ENCODE measurements at places on chromosomes 12 and 14.

DNA sequence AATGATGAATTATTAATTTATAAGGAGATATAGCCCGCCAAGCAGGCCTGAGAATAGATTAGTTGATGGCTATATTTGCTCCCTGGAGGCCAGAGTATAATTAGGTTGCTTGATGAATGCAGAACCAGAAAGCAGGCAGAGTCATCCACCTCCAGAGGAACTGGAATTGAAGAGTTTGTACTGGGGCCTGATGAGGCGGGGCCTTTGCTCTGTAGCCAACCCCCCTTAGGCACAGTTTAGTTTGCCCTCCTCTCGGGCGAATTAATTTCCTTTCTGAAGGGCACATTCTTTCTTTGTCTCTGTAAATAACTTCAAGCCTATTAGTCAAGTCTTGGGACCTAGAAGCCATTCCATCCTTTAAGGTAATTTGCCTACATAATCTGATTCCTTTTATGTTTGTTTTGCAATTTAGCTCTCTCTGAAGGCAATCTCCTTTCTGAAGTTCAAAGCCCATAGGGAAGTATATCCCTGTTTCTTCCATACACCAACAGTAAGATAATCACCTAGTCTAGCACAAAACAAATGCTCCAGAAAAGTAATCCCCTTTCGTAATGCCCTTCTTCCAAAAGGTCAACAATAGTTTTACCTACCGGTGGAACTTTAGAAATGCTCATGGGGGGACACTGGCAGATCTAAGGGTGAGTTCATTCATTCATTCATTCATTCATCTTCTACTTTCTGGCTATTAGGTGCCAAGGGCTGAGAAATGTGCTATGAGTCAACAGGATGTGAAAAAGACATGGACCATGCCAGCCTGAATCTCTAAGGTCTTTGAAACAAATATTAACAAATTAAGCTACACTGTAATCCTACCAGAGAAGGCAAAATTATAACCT is 84.8 kb upstream of the NUDT4 start:
- no peak for DNase-seq

- DNase-seq: peak; percentile 14
These were observed 1.2 kb downstream of the PPP1R12A start for GRCh38 chr12:79933532-79934264.

DNA sequence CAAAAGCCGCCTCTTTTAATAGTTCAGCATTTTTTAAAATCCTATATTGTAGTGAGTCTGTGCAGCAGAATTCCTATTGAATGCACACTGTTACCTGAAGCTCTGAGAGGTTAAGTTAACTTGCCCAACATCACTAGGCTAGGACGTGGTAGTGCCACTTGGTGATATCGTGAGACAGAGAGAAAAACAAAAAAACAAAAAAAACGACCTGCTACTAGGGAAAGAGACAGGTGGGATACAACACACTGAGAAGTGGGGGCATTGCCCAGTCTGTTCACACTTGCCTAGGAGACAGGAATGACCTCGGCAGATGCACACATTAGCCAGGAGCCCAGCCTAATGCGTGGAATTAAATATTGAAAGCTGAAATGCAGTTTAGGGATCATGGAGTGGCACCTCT is 129.7 kb upstream of the CCND2 start:
- DNase-seq: no peak

DNA sequence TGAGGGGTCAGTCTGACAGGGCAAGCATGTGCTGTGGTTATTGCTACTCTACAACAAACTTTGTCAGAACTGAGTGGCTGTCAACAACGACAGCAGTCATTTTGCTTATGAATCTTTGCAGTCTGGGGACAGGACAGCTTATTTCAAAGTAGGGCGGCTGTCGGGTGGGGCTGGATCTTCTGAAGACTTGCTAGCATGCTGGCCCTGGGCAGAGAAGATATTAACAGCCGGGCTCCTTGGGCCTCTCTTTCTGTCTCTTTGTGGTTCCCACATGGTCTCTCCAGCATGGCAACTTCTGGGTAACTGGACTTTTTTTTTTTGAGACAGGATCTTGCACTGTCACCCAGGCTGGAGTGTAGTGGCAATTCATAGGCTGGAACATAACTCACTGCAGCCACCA is 33.9 kb upstream of the ALDH2 start:
- no peak for DNase-seq

GRCh38 chr12:65326616-65327015 is 48.1 kb downstream of the MSRB3 start:
- no peak for DNase-seq

DNA sequence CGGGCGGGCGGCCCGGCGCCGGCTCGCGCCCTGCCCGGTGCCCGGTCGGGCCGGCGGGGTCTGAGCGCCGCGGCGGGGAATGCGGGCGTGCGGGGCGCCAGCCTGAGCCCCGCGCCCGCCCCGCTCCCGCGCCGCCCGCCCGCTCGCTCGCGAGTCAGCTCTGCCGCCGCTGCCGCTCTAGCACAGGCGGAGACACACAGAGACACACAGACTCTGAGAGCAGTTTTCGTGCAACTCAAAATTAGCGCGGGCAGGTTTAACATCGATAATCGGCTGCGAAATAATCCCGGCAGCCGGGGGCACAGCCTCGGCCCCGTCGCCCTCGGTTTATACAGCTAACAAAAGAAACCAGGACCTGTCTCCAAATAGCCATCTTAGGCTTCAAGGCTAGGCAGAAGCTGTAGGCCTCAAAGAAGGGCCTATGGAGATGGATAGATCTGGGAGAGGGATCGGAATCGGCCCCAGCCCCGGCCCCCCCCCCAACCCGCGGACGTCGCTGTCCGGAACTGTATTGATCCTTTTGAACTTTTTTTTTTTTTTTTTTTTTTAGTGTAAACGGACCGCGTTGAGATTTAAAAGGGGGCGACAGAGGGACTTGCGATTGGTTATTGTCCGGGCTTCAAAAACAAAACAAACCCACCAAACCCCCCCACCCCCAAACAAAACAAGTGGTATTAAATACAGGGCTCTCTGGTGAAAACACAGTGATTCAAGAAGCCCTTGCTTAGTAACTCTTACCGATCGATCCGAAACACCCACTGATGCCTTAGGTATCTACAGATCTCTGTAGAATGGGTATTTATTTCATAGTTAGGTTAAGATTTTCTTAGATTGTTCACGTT is 1.1 kb downstream of the ARID2 start:
- DNase-seq: peak; percentile 48

DNA sequence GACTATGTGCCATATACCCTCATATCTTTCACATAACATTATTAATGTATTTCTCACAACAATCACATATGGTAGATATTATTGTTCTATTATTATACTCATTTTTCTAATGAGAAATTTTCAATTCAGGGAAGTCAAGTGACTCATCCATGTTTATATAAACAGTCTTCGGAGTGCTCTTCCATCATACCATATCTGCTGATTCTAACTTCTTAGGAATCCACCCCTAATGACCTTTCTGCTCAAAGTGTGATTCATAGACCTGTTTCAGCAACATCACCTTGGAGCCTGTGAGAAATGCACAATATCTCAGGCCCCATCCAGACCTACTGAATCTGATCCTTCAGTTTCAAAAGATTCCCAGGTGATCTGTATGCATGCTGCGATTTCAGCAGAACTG is 39.8 kb upstream of the OVCH1 start:
- DNase-seq: no peak

DNA sequence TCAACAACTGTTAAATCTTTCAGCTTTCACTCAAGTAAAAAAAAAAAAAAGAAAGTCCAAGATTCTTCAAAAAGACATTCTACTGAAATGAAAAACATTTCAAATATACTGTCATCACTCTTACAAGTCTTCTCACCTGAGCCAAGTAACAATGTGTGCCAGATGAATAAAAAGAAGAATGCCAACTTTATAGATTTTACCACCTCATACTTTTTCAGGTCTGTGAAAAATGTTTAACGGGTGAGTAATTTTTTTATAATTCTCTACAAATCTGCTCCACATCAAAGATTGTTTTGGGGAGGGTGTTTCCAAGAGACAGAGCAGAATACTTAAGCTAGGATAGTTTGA is 181.0 kb upstream of the BMP4 start:
- no peak for DNase-seq

DNA sequence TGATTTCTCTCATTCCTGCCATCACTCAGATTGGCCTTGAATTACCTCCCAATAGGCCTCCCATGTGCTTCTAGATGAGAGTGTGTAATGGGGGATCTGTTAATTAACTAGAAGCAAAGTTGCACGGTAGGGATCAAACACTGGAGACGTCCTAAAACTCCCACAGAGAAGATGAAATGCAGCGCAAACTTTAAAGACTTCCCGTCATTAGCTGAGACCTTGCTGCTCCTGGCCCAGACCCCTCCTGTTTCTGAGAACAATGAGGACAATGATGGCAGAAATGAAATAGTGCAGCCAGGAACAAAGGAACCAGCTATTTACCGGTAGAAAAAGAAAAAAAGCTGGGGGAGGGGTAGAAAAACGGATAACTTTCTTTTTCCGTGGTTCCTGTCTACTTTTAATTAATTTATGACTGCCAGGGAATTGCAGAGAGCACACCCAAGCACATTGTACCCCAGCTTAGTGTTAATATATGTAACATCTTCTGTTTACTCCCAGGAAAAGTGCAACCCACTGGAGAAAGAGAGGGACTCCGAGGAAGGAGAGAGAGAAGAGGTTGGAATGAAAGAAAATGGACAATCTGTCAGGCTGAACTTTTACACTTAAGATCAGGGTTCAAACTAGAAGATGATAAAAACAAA is 280.7 kb upstream of the SOX5 start:
- DNase-seq: no peak

DNA sequence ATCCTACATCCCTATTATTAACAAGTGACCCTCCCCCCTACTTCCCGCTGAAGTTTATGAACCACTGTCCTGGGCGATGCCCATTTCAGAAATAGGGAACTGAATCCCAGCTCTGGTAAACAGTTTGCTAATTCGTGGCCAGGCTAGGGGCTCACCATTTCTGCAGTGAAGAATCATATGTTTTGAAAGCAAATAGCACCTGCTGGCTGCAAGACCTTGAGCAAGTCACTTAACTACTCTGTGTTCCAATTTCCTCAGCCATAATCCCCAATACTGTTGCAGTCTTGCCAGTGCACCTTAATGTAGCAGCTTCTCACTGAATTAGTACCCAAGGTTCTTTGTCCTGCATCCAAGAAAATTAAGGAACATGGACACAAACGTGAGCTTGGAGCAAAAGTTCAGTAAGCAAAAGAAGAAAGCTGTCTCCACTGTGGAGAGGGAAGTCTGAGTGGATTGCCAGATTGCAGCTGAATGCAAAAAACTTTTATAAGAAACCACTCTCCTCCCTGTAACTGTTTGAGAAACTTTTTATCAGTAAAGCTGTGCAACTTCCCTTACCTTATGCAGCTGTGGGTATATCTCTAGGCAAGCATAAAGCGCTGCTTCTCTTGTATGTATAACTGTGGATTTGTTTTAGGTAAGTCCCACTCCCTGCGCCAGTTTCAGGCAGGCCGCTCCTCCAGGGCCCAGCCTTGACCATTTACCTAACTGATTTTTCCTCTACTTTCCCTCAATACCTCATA is 824 bp downstream of the OAS1 start:
- DNase-seq: peak; percentile 92

GRCh38 chr14:100436745-100437406 is 113.7 kb downstream of the SLC25A47 start:
- DNase-seq: no peak

- no peak for DNase-seq
These were observed 45.9 kb downstream of the ISCA2 start for GRCh38 chr14:74539503-74539902.

DNA sequence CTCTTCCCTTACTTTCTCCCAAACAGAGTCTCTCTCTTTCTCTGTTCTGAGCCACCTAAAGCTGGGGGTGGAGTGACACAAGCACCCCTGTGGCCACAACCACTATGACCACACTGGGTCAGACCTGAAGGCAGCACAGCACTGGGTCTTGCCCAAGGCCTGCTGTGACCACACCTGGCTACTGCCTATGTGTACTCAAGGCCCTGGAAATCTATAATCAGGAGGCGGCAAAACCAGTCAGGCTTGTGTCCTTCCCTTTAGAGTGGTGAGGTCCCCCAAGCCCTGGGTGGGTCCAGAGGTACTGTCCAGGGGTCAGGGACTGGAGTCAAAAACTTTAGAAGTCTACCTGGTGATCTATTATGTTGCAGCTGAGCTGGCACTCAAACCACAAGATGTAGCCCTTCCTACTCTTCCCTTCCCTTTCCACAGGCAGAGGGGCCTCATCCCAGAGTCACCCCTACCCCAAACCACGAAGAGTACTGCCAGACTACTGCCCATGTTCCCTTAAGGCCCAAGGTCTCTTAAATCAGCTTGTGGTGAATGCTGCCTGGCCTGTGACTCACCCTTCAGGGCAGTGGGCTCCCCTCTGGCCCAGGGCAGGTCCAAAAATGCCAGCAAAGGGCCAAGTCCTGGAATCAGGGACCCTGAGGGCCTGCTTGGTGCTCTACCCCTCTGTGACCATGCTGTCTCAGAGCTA is 179.8 kb upstream of the DYRK2 start:
- DNase-seq: no peak

DNA sequence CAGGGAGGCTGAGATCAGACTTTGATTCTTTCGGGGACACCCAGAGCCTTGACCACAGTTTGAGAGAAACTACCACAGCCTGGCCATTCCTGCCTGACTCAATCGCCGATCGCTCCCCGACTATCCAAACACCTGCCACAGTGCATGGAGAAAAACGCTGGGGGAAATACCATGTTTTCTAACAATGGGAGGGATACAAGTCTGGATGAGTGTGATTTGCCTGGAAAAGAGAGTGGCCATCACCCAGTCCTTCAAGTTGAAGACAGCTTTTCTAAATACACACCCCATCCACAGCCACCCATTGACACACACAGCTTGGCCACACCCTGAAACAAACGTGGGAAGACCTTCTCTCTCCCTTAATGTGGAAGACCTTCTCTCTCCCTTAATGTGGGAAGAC is 6.7 kb upstream of the VASH1 start:
- DNase-seq: no peak

GRCh38 chr14:30559638-30560091 is 707 bp downstream of the G2E3 start:
- DNase-seq: peak; percentile 22

DNA sequence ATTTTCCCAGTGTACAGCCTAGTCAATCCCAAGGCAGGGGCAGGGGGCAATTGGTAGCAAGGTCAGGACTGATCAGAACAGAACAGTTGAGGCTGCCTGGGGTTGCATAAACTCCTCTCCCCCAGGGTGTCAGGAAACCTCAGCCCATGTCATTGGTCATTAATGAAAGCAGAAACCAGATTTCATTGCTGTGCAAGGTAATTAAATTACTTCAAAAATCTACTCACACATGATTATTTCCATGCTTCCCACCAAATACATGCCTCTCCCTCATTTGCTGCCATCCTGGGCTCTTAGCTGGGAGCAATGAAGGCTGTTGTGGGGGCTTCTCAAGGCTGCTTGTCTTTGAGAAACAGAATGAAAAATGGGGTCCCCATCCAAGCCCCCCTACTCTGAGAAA is 124.2 kb downstream of the PHETA1 start:
- DNase-seq: no peak

- no peak for DNase-seq
These were observed 19.1 kb downstream of the TUNAR start for GRCh38 chr14:95895720-95896119.

DNA sequence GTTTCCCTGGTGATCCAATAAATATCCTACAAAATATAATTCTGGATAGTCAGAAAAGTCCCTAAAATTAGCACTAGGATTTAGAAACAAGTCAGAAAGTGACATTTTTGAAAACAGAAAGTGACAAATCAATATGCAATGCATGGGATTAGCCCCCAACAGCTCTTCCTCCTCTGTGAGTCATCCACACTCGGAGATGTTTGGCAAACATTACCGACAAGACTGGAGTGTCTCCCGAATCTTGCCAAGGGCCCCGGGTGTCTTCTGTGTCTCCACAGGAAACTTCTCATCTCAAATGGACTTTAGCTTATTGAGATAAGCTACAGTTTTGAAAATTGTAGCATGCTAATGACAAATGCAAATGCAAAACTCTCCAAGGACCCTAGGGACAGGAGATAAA is 398.9 kb upstream of the CCDC196 start:
- DNase-seq: no peak
